ENCODE measurements at places on chromosomes 12 and 14.
A peak's percentile ranks its signal among the peaks of the same experiment; 100 is the strongest.

DNA sequence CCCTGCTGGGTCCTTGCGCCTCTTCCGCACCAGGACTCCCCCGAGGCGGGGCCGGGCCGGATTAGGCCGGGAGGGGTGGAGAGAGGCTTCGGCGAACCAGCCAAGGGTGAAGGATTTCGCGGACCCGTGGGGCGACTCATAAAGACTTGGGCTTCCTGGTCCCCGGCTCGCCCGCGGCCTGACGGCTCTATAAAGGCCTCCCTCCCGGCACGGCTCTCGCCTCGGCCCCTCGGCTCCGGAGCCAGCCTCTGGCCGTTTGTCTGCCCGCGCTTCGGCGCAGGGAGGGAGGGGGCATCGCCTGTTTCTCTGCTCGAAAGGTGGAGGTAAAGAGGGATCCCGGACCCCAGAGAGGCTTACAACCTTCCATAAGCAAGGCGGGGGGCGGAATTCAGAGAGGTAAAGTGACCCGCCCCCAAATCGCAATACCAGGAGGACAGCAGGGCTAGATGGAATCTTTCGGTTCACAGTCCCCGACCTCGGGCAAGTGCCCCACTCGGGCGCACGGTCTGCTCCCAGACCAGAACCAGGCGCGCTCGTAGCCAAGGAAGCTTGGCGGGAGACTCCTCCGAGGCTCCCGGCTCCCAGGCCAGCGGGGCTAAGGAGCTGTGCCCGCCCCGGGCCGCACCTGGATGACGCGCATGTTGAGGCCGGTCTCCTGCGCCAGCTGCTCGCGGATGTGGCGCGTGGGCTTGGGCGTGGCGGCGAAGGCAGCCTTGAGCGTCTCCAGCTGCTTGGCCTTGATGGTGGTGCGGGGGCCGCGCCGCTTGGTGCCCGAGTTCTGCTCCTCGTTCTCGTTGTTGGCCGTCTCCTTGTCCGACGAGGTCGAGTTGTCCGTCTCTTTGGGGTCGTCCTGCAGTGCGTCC, 3.9 kb downstream of the LHX5 start:
- no peak for DNase-seq

GRCh38 chr12:15688838-15689625, 100.2 kb downstream of the EPS8 start:
- no peak for DNase-seq

GRCh38 chr14:70018713-70019211, 139.5 kb downstream of the SMOC1 start:
- peak; percentile 30 for DNase-seq

DNA sequence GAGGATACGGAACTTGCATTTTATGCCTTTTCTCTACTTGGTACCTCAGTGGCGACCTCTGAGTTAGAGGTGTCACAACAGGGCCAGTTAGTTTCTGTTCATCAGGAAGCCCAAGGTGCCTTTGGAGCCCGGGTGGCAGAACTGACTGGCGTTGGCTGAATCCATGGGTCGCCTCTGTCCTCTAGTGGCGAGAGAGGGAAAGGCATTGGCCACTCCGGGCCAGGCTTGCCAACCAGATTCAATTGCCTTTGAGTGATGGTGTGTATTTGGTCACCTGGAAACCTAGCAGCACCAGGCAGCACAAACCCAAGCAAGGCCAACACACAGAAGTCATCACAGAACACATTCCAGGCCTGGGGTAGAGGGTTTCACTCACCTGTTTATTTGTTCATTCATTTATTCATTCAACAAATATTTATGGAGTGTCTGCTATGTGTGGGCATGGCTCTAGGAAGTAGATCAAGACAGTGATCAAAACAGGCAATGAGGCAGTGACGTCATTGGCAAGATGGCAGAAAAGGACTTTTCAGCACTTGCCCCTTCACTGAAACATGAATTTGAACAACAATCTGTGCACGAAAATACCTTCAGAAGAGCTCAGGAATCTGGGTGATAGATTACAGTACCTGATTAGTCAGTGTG, 40.5 kb upstream of the KCNA5 start:
- peak; percentile 35 for DNase-seq

DNA sequence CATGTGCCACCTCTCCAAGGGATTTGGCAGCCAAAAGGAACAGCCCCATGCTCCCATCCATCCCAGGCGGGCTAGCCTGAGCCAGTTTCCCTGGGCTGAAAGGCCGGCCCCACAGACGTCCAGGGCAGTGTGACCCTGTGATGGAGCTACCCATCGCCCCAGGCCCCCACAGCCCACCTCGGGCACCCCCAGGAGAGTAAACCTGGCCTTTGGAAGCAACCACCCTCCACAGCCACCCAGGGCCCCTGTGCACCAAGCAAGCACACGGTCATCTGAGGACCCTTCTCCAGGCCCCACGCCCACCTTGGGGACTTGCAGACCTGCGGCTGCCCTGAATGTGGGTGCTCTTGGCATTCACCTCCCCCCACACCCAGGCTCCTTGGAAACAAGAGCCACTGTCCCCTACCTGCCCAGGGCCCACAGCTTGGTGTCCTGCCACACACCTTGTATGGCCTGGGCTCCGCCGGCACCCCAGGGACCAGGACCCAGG, 8.4 kb downstream of the AHNAK2 start:
- no peak for DNase-seq

GRCh38 chr14:26121181-26121580, 476.7 kb downstream of the NOVA1 start:
- no peak for DNase-seq

GRCh38 chr12:13161172-13161571, 35.4 kb upstream of the EMP1 start:
- no peak for DNase-seq

DNA sequence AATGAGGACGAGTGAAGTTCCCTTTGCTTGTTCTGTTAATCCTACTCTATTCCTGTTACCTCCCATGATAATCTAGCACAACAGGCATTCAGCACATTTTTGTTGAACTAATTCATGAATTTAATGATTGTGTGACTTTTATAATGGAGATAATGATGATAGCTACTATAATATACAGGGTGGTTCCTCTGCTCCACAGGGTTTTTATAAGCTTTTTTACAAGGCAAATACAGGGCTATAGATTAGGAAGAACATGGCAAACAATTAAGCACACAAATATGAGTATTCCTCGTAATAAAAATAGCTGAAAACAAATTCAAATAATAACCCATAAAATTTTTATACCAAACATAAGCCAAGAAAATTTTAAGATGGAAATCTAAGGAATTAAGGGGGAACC, 145.6 kb upstream of the TMTC1 start:
- DNase-seq = no peak

- DNase-seq = no peak
Measured at GRCh38 chr12:102543494-102544485, 63.4 kb upstream of the IGF1 start.

DNA sequence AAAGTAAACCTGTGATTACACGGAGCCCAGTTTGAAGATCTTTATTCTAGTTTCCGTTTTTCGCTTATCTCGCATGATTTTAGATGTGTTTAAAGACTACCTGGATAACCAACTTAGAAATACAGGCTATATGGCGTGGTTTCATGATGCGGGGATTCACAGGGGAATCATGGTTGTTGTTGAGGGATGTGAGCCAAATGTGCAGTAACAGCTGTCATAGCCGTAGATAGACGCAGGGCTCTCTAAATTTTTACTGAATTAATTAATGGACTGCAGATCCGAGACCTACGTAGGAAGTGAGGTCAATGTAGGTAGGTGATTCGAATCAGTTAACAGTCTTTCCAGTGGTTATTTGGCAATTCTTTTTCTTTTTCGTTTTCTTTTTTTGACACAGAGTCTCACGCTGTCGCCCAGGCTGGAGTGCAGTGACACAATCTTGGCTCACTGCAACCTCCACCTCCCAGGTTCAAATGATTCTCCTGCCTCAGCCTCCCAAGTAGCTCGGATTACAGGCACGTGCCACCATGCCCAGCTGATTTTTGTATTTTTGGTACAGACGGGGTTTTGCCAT, 144.9 kb upstream of the AMIGO2 start:
- no peak for DNase-seq

DNA sequence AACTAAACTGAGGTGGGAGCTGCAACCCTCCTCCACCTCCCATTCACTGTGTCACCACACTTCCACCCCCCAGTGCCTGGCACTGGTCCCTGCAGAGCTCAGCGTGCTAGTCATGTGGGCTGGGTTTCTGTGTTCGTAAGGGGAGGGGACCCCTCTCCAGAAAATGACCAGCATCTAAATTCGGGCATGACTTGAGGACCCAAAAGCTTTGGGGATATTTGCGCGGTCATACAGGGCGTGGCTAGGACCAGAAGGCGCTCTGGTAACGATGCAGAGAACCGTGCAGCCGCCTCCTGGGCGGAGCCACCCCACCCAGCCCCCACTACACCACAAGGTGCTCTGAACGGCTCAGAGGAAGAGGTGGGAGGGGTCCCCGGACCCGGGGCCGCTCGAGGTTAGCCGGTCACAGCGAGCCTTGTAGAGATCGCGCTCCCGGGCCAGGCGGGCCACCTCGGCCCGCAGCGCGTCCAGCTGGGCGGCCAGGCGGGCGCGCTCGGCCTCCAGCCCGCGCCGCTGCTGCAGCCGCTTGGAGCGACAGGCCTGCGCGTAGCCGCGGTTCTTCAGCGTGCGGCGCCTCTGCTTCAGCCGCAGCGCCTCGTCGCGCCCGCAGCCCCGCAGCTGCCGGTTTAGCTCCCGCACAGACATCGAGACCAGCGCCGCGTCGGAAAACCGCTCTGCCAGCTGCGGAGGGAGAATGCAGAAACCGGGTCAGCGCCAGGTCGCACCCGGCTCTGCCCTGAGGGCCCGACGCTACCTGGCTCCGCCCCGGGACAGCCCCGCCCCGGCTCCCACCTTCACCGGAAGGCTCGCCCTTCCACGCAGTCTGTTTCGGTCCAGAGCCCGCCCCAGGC, 9.8 kb downstream of the CPNE6 start:
- peak; percentile 80 for DNase-seq

GRCh38 chr12:51071663-51072062, 11.7 kb downstream of the CSRNP2 start:
- no peak for DNase-seq

GRCh38 chr12:6068227-6068626, 56.2 kb downstream of the VWF start:
- no peak for DNase-seq

DNA sequence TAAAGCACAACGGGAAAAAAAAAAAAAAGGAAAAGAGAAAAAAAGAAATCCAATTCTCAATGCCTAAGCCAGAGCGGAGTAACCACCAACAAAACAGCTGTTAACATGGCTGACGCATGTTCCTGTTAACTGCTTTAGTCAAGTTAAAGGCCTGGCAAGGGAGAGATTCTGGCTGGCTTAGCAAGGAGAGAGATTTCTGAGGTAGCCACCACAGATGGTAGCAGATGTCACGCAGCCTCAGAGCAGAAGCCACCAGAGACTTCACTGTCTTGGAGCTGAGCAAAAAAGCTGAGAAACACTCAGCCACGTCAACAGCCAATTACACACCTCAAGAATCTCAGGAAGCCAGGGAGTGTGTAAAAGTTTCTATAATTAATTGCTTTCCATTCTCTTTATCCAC, 87.1 kb downstream of the TMCC3 start:
- DNase-seq = no peak

GRCh38 chr14:63435838-63436237, 107.3 kb downstream of the PPP2R5E start:
- no peak for DNase-seq

DNA sequence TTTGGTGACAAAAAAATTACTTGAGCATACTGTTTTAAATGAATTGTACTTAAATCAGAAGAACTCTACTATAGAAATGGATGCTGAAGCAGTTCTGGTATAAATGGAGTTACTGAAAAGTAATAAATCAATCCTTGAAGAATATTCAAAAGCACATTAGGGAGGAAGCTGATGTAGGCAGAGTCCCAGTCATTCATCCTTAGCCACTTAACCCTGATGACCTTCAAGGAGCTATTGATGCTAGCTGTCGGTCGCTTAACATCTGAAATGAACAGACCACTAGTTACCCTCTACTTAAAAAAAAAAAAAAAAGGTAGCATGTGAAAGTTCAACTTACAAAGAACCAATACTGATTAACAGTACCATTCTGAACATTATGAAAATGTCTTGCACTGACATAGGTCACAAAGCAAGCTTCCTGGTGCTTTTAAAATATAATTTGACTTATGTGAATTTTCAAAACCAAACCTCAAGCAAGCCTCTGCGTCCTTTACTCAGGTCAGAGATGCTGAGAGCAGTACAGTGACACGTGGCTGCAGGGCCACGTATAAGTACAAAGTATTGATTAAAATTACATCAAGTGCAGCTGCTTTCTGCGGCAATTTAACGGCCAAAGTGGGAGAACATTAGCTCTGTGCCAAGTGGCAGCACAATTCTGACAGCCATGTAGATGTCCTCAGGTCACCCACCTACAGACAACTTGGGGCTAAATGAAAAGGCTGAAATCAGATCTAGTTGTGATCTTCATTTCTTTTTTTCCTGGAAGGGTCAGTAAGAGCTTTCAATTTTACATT, 18.1 kb downstream of the PPM1H start:
- DNase-seq = no peak

DNA sequence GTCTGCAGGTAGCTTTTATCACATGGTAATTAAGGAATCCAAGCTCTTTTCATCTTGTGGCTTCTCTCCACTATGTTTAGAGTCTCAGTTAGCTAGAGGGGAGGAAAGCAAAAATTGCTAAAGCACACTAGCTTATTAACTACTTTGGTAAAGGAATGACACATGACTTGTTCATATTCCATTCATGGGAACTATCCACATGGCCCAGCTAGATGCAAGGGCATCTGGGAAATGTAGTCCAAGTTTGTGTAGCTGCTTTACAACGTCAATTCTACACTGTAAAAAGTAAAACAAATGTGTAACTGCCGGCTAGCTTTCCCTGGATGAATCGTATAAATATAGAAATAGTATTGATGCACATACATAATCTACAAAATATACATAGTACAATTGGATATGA, 244.5 kb upstream of the LRFN5 start:
- DNase-seq = no peak

GRCh38 chr12:127619869-127620734, 646.9 kb upstream of the TMEM132C start:
- no peak for DNase-seq

DNA sequence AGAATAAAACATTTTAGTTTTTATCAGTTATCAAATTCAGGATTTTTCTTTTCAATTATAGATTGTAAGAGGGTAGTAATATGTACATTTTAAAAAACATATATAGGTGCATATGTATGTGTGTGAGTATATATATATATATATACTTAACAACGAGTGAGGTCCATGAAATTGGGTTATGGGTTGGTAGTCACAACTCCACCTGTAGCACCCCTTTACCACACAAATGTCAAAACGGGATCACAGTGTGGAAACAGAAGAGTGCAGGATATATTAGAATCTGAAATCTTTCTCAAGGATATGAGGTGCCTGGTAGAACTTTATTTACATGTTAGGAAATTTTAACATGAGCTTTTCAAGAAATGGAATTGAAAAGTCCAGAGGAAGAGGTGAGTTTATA, 31.3 kb downstream of the MIA2 start:
- DNase-seq = no peak

DNA sequence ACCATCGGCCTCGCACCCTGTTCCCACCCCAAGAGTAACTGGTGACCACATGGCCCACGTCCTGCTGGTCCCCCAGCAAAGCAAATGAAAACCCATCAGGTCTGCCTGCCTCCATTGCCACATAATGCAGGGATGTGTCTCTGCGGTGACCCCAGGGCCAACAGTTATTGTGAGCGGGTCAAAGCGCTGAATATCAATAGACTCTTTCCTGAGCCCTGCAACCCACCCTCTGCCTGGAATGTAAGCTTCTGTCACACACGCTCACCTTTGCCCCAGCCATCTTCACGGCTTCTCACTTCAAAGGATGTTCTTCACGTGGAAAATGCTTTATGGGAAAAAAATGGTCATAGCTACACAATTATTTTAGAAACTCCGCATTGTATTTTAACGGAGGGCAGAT, 63.9 kb downstream of the FZD10 start:
- no peak for DNase-seq

- DNase-seq = no peak
Measured at GRCh38 chr12:25156061-25156460, 38.9 kb downstream of the DNAI7 start.
